ENCODE measurements at places on chromosomes 11 and 22.

- DNase-seq, result peak; percentile 35
Measured at GRCh38 chr11:56905936-56906335, 82.8 kb upstream of the OR5AK2 start.

- DNase-seq, result no peak
Measured at GRCh38 chr11:6991227-6991626, 28.9 kb downstream of the ZNF214 start.

GRCh38 chr22:35612903-35613302 lies 4.2 kb downstream of the MB start:
- no peak for DNase-seq

- DNase-seq, result no peak
Measured at GRCh38 chr11:70018816-70019215, 59.3 kb upstream of the ANO1 start.

GRCh38 chr11:17643506-17644405 lies 75.6 kb upstream of the MYOD1 start:
- DNase-seq, result no peak

DNA sequence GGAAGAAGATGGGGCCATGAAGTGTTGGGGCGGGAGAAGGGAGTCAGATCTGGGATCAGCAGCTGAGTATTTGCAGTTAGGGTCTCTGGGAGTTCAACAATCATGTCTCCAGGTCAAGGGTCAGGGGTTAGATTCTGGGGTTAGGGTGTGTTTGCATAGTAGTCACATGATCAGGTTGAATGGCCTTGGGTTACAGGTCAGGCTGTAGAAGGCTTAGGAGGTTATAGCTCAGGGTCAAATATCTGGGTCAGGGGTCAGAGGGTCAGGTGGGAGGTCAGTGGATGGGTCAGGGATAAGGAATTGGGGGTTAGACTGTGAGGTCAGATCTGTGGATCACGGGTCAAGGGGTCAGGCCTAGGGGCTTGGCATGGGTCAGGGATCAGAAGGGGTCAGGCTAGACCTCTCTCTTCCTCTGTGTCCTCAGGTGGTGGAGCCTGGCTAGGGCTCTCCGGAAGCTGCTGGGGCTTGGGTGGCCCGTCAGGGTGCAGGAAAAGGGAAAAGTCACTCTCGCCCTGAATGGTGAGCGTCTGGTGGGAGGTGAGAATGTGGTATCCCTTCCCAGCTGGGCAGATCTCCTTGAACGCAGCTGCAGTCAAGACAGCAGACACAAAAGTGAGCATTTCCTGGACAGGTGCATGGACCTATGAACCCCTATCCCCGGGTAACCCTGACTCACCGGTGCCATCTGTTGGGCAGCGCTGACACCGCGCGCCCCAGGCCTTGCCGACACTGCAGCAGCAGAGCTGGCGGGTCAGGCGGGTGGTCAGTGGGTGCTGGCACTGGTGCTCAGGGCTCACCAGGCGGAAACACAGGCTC lies 6.4 kb downstream of the LTBP3 start:
- DNase-seq, result no peak

GRCh38 chr11:127919206-127920000 lies 668.0 kb downstream of the ETS1 start:
- DNase-seq, result peak; percentile 49

- no peak for DNase-seq
Measured at GRCh38 chr11:46118702-46119351, 2.4 kb downstream of the PHF21A start.

- DNase-seq, result no peak
Measured at GRCh38 chr22:19065929-19066328, 56.3 kb downstream of the DGCR2 start.

- DNase-seq, result no peak
Measured at GRCh38 chr11:94401773-94402265, 600 bp upstream of the GPR83 start.

DNA sequence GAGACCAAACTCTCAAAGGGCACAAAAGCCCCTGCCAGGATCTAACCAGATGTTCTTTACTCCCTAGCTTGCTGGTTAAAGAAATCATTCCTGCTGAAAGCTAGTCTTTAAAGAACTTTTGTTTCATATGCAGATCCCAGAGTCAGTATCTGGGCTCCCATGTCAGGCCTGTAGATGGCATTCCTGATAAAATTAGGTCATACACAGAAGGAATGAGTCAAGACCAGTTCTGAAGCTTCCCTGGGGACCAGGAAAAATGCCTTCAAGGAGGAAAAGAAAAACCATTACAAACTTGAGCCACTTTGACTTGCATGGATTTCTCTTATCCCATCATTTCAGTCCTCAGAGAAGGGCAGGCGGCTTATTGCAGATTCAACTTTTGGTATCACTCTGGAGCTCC lies 5.9 kb downstream of the DBX1 start:
- no peak for DNase-seq

DNA sequence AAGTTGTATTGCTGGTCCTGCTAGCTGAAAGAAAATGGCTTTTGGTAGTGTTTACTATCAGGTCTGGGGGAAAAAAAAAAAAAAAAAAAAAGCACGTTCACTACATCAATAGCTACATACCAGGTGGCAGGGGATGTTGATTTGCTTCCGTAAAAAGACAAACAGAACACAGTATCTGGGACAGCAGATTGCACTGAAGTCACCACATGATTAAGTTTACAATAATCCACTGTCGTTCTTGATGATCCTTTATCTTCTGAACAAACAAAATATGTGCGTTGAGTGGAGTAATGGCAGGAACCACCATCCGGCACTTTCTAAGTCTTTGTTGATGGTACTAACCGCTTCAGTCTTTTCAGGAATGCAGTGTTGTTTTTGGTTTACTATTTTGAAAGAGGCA lies 48.7 kb downstream of the DDX6 start:
- DNase-seq, result no peak

DNA sequence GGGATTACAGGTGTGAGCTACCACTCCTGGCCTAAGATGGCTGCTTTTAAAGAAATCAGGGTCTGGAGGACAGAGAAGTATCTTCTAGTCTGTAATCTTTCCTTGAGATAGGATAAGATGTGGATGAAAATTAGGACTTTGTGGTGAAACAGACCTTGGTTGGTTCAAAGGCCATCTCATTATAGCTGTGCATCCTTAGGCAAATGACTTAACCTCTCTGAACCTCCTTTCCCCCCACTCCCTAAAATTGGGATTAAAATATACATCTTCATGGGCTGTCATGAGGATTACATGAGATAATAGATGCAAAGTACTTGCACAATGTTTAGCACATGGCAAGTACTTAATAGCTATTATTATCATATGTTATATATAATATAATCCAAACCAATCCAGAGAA lies 10.8 kb upstream of the E2F8 start:
- DNase-seq, result no peak

DNA sequence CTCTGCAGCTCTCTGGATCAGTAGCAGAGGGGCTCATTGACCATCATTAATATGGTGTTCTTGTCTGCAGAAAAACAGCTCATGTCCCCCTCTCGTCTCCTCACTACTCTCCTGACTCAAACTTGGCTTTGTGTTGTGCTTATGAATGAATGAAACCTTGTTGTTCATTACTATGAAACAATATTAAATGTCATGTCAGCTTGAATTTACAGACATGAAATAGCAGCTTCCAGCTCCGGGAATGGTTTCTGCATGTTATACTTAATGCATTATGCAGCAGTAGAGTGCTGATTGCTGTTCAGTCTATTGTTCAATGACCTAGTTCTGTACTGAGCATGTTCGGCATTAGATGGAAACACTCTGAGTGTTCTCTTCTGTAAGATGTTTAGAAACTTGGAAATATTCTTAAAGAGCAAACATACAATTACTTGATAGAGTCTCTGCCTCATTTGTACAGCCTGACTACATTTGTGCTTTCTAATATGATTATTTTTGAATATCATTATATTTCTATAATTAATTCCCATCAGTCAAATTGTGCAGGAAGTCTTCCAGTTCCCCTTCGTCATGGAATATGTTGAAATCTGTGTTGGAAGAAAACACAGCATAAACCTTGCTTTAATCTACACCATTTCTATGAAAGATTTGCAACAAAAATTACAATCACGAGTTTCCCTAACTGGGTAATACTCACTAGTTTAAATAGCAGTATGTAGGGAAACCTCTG lies 340.4 kb downstream of the SOX6 start:
- no peak for DNase-seq

DNA sequence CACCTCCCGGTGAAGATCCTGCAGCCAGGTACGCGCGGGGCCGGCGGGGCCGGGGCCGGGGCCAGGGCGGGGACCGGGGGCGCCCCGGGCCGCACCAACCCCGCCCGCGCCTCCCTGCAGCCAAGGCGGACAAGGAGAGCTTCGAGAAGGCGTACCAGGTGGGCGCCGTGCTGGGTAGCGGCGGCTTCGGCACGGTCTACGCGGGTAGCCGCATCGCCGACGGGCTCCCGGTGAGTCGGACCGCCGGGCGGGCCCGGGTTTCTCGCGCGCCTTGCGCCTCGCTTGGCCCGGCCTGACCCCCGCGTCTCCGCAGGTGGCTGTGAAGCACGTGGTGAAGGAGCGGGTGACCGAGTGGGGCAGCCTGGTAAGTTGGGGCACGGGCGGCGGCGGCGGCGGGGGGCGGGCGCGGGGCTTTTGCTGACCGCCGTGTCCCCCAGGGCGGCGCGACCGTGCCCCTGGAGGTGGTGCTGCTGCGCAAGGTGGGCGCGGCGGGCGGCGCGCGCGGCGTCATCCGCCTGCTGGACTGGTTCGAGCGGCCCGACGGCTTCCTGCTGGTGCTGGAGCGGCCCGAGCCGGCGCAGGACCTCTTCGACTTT lies 531 bp downstream of the PIM3 start:
- DNase-seq, result no peak

DNA sequence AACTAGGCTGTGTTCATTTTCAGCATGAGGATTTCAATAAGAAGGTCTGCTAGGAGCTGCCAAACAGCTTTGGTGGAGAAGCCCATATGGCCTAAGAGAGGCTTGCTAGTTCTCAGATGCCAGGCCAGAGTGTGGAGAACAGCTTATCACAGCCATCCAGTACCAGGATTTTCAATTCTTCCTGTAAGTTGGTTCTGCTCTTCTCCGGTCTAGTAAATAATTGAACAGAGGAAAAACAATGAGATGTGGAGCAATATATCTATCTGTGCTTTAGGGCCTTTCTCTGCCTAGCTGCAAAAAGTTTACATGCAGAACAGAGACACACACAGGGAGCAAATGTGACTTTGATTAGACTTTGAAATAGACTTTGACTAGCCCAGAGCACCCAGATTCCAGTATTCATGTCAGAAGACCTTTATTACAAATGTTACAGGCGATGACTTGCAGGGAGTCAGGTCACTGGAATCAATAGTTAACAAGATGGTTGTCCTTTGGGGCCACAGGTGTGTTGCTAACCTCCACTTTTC lies 19.8 kb upstream of the PPP2R1B start:
- DNase-seq, result no peak

- no peak for DNase-seq
Measured at GRCh38 chr11:107427569-107428180, 29.9 kb downstream of the CWF19L2 start.

GRCh38 chr11:44728491-44728910 lies 1.7 kb downstream of the TSPAN18 start:
- DNase-seq, result no peak

DNA sequence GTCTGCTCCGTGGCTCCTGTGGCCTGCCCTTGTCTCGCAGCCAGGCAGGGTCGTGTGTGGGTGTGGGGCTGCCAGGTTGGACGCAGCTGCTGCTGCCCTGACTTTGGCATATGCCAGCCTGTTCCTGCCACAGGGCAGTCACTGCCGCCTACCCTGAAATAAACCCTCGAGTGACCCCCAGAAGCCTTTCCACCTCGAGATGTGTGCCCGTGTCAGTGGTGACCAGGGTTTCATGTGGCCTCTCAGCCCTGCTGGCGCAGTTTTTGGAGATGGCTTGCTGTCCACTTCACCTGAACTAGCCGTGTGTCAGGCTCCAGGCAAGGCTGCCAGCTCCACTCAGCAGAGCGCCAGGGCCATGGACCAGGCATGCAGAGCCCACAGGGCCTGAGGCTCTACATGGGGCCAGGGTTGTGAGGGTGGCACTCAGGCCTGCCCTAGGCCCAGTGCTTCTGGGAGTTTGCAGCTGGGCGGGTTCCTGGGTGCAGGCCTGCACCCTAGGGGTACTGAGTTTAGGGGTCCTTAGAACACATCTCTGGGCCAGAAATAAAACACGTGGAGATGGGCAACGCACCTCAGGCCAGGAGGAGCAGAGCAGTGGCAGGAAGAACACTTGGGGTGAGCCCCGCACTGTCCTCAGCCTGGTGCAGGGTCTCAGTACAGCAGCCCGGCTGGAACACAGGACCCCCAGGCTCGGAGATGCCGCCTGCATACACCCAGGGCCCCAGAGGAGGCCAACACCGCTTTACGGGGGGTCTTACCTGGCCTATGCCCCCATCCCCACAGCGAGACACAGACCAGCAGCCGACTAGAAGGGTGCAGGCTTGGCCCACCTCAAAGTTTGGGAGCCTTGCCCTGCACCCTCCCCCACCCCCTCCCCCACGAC lies 8.8 kb upstream of the PANX2 start:
- DNase-seq, result no peak

- no peak for DNase-seq
Measured at GRCh38 chr11:61861634-61862033, 29.7 kb downstream of the FADS3 start.

GRCh38 chr11:86575208-86575855 lies 97.1 kb downstream of the ME3 start:
- DNase-seq, result no peak

- no peak for DNase-seq
Measured at GRCh38 chr11:13111813-13112130, 102.7 kb downstream of the RASSF10 start.

DNA sequence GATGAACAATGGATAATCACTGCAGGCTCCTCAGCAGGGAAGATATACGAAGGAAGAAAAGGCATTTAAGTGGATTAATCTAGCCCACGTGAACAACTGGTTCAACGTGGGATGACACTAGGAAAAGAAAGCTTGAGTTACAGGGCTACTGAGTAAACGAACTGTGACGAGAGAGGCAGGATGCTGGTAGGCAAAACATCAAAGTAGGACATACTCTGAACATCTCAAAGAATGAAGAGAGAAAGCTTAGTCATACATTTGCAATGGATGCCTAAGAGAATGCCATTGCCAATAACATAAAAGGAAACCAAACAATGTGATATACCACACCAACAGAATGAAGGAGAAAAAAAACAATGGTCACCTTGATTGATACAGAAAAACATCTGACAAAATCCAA lies 12.9 kb downstream of the USP28 start:
- peak; percentile 13 for DNase-seq

DNA sequence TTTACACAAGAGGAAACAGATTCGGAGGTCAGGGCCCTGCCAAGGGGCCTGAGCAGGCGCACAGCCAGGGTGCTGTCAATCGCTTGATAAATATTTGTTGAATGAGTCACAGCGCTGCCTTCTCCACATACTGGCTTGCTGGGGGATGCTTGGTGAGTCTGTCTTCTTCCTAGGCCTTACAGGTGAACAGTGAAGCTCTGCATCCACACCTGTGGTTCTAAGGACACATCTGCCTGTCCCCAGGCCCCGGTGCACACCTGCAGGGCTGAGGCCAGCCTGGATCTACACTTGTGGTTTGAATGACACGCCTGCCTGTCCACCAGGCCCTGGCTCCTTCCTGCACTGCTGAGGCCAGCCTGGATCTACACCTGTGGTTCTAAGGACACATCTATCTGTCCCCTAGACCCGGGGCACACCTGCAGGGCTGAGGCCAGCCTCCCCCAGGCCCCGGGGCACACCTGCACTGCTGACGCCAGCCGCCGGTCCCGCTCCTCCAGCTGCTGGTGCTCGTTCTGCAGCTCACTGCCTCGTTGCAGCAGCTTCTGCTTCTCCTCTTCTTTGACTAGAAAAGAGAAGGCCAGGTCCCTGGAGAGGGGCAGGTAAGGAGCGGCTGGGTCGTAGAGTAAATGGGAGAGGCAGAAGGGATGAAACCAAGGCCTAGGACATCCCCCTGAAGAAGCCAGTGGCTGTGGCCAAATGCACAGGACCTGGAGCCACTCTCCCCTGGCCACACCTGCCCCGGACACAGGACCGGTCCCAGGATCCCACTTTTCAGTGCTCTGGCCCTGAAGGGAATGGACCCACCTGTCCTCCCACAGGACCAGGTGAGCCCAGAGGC lies 124.6 kb downstream of the PHF21B start:
- DNase-seq, result peak; percentile 22

Data from RWPE1 (cell line).